ENCODE measurements at places on chromosomes 1 and 21.

- DNase-seq = no peak
These were observed 7.5 kb upstream of the CTPS1 start for GRCh38 chr1:40971966-40972365.

GRCh38 chr1:14817223-14818170 is 219.0 kb downstream of the KAZN start:
- DNase-seq = no peak

DNA sequence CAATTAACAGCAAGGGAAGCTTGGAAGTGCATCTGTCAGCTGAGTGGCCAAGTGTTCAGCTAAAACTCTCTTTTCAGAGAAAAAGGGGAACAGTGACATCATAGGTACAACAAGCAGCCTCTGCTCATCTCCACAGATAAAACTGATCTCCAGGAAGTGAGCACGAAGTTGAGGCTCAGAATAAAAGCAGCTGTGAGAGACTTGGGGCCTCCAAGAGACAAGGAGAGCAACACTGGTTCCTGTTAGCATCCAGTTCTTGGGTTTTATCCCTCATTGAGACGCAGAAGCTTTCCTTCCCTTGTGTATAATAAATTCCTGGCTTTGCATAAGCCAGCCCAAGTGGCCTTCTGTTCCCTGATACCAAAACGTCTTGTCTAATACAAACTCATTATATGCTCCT is 20.0 kb upstream of the CNN3 start:
- no peak for DNase-seq

- no peak for DNase-seq
These were observed 5.8 kb downstream of the BCL9 start for GRCh38 chr1:147547065-147547464.

GRCh38 chr1:160662910-160663309 is 16.1 kb upstream of the SLAMF1 start:
- no peak for DNase-seq

DNA sequence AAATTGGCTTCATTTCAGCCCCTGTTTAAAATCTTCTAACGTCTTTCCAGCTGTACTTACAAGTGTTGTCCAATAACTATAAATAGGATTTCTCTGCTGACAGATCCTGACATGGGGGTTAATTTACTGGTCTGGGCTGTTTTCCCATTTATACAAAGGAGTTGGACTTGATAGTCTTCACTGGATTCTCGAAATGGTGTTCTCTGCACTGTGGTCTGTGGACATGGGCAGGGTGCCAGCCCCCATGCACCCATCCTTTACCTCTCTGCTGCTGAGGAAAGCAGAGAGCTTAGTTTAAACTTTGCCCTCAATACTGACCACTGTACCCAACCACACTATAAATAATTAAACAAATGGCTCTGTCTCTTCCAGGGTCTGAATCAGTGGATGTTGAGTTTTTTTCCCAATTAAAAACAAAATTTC is 5.2 kb downstream of the DIO1 start:
- peak; percentile 37 for DNase-seq

- DNase-seq = no peak
These were observed 68.1 kb downstream of the RHOU start for GRCh38 chr1:228803421-228803820.

DNA sequence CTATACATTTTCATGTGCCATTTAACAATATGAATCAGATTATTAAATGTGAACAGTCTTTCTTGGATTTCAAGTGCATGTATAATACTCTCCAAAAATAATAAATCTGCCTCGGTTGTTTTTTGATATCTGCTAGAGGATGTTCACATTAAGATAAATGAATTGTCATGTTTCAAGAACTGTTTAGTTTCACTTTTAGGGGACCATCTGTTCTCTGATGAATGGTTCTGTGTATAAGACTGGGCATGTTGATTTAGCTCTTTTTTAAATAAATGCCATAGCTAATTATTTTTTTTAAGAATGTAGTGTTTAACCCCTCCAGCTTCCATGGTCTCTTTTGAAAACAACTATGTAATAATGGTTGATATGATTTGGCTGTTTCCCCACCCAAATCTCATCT is 1245.1 kb upstream of the ADGRL4 start:
- no peak for DNase-seq

DNA sequence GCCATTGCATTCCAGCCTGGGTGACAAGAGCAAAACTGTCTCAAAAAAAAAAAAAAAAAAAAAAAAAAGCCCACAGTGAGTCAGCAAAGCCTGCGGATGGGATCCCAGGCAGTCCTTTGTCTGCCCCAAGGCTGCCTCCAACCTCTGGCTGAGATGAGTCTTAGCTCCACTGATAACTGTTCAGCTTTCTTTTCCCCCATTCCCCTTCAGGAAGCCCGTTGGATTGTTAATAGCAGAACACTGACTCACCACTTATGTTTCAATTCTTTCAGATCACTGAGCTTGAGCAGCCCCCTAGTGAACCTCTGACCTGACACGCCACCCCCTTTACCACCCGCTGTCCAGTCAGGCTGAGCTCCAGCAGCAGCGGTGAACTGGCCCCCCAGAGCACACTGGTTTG is 57.5 kb downstream of the ERG start:
- no peak for DNase-seq

DNA sequence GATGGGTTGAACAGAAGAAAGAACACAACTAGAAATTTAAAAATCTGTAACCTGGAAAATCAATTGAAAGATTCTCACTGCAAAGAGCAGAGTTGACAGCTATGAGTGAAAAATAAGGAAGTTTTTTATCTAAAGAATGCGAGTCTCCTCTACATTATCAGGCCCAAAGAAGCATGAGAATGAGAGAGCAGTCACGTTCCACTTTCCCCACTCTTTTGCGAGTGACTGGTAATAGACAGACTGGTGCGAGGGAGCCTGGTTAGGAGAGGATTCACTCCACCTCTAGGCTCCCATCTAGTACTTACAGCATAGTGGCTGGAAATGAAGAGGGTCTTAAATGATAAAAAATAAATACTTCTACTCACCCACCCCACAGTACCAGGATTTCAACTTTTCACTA is 52.0 kb downstream of the PRDX6 start:
- DNase-seq = no peak

DNA sequence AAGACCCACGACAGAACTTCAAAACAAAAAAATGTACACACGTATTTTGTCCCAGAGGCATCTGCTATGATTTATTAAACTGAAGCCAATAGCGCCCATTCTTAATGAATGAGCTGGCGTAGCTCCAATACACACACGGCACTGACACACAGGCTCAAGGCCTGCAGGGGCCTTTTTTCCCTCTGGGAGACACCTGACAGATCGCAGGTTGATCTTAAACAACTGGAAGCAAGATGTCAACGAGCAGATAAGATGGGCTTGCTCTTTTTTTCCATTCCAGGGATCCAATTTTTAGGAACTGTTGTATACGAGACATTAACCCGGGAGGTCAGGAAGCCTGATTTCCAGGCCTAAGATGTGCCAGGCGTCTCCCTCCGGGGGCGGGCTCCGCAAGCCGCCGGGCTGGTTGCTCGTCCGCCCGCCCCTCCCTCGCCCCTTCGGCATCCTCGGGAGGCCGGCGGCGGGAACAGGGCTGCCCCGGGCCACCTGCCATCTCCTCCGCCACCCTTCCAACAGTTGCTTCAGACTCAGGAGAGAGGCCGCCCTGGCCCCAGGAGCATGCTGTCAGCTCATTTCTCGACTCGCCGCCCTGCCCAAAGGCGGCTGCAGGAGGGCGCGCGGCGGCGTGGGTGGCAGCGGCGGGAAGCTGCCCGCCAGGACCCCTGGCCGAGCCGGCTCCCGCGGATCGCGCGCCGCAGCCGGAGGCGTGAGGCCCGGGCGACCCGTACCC is 735 bp downstream of the TTC13 start:
- DNase-seq = peak; percentile 10

- no peak for DNase-seq
These were observed 97.9 kb upstream of the MARK1 start for GRCh38 chr1:220430059-220430458.

- DNase-seq = peak; percentile 33
These were observed 43.7 kb upstream of the PTGFR start for GRCh38 chr1:78447086-78447485.

DNA sequence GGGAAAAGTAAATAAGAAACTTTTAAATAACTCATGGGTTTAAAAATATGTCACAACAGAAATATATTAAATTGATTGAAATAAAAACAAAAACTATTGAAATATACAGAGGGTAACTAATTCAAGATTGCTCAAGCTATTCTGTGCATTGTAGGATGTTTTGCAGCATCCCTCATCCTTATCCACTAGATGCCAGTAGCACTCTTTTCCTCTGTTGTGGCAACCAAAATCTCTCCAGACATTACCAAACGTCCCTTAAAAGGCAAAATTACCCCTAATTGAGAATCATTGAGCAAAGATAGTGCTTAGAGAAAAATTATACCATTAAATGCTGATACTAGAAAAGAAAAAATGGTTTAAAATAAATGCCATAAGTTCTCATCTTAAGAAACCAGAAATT is 682.6 kb downstream of the RWDD3 start:
- DNase-seq = peak; percentile 1

DNA sequence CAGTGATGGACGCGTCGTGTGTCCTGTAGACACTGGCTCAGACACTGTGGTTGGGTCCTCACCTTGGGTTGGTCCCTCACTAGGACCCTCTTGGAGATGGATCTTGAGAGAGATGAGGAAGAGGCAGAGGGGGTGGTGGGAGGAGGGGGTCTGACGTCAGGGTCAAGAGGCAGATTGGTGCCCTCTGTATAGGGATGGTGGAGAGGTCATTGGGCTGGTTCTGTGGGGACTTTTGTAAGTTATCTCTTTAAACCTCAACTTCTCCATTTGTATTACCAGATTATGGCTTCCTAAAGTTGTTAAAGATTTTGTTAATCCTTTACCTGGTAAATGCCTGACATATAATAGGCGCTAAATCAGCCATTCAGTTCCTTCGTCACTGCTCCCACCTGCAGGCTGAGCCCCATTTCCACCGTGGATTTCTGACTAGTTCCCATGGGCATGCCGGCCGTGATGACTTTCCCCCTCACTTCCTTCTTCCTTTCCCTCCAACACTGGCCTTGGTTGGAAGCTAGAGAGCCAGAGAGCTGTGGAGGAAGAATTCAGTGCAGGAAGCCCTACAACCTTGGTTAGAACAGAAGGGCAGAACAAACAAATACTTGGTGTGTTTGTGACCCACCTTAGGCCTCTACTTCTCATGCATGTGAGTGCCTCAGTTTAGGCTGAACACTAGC is 8.6 kb downstream of the H6PD start:
- no peak for DNase-seq

DNA sequence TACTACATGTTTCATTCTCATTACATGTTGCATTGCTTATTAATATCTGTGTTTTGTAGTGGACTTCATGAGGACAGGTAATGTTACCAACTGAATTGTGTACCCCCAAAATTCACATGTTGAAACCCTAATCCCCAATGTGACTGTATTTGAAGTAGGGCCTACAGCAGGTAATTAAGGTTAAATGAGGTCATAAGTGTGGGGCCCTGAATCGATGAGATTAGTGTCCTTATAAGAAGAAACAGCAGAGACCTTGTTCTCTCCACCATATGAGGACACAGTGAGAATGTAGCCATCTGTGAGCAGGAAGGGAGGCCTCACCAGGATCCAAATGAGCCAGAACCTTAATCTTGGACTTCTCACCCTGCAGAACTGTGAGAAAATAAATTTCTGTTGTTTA is 15.0 kb upstream of the IFNAR1 start:
- DNase-seq = no peak

DNA sequence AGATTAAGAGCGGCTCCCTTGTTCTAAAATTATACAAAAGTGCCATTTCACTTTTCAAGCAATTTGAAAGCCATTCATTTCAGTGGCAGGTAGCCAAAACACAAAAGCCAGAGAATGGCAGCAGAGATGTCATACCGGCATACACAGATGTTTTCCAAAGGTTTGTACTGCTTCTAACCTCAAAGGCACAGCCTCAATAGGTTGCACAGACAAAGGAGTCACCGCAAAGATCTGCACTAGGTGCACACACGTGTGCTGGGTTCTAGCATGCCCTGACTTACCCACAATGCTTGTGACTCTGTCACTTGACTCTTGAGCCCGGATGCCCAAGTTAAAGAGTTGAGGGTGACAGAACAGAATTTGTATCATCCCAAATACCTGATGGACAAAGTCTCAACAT is 448.9 kb upstream of the ADGRL2 start:
- DNase-seq = no peak

- DNase-seq = peak; percentile 83
These were observed 17.6 kb downstream of the PBX1 start for GRCh38 chr1:164576291-164577271.

GRCh38 chr1:223634423-223634822 is 31.1 kb downstream of the CAPN8 start:
- DNase-seq = no peak

DNA sequence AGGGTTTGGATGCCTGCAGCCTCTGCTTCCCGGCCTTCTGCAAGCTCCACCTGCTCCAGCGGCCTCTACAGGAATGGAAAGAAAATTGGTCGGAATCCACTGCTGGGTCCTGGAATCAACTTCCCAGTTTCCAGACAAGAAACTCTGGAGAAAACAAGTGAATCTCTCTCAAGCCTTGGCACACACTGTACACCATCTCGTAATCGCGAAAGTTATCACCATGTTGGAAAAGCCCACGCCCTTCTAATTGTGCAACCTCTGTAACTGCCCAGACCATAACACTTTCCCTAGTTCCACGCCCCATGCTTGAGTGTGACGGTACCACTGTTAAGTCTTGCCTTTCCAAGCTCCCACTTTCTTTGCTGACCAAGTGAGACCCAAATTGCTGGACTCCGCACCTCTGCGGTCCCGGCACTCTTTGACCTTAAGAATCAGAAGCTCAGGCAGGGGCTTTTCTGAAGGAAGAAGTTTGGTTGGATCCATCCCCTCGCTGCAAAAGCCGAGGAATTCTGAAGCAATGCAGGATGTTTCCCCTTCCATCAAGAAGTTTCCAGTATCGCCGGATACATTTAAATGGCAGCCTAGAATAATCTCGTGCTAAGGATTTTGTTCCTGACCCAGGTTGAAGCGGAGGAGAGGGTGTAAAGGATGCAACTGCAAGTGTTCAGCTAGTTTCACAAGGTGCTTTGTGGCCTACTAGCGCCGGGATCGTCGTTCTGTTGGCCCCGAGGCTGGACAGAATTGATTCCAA is 6.2 kb downstream of the NR5A2 start:
- no peak for DNase-seq

DNA sequence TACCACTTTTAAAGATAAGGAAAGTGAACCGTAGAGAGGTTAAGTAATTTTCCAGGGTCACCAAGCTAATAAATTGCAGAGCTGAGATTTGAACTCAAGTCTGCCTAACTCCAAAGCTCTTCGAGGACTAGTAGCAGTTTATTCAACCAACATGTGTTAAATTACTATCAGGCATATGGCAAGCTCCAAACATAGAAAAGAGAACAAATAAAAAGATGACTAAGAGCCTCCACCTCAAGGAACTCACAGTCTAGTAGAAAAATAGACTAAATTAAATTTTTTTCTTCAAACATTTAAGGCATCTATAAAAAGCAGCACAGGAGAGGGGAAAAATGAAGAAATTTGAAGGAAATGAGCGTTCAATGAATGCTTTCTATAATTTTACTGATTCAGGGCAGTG is 22.2 kb downstream of the SLC9C2 start:
- no peak for DNase-seq
